ENCODE measurements at places on chromosomes 6 and 20.
A peak's percentile ranks its signal among the peaks of the same experiment; 100 is the strongest.

GRCh38 chr6:25975923-25976560, 13.4 kb downstream of the TRIM38 start:
- no peak for DNase-seq

- no peak for DNase-seq
Observed at GRCh38 chr6:80158478-80158989, 52.1 kb downstream of the BCKDHB start.

DNA sequence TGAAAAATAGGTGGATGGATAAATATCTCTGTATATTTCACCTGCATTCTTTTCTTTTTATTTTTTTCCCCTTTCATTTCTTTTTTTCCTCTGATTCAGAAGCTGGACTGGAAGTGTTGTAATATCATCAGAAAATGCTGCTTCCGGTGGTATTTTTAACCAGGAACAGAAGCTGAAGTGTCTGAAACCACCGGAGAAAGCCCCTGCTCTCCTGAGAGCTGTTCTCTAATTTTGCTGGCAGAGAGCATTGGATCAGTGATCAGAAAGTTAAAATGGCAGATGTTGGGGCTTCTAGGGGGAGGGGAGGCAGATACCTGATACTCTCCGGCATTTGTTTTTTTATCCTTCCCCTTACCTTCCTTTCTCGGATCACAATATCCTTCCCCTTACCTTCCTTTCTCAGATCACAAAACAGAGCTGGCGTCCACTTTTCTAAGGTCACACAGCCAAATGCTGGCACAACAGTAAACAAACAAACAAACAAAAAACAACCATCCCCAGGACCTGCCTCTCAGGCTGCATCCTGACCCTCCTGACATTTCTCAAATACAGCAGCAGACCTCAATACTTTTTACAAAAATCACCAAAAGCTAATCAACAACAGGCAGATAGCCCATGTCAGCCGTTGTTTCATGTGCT, 143.2 kb upstream of the ZNF217 start:
- DNase-seq = no peak

DNA sequence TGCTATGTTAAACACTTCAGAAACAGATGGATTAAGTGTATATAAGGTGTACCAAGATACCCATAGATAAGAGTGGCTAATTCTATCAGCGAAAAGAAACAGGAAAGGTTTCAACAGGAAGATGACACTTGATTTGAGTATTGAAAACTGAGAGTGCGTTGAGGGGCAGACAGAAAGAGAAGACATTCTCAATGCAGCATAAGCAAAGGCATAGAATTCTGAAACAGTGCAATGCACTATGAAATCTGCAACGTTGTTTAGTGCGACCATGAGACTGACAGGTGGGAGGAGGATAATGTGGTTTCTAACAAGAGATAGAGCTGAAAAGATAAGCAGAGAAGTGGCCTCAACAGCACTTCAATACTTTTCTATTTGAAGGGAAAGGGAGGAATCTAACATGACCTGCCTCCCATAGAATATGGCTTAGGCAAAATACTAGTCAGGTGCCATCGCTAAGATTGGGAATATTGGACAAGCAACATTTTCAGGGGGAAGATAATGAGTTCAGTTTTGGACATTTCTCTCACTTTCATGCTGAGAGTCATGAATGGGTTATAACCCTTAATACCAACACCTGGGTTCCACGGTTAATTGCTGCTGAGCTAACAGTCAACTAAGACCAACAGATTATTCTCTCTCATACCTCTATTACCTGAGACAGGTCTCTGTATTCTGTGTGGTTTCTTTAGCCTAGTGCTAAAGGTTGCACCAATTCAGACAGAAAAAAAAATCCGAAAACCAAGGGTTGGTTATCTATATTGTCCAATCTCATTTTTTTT, 312.9 kb upstream of the ARID1B start:
- DNase-seq = no peak

DNA sequence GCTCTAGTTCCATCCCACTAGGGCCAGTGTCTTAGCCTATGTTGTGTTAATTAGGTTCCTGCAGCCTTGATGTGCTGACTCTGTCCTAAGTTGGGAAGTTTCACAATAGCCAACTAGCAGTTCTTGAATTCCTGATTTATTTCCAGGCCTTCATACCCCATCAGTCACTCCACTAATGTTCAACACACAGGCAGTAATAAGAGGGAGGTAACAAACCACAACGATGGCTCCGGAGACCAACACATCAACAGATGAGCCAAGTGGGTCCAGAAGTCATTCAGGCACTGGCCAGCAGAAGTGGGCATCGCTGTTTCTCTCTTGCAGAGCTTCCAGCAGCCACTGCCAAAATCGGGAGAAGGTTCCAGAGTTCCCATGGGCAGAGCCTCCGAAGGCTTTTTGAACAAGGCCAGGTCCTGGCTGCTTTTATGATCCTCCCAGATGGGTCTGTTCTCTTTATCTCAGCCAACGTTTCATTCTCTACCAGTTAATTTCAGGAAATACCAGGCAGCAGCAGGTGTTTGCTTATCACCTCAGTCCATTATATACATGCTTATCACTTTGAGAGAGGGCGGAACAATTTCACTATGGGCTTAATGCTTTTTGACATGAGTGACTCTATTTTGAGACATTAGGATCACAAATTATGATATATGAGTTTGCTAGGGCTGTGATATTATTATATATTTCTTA, 48.5 kb upstream of the NOP56 start:
- no peak for DNase-seq

- DNase-seq = peak; percentile 72
Observed at GRCh38 chr20:59149678-59150504, 13.7 kb upstream of the ZNF831 start.

- DNase-seq = no peak
Observed at GRCh38 chr6:2938004-2938631, 33.2 kb downstream of the SERPINB6 start.

DNA sequence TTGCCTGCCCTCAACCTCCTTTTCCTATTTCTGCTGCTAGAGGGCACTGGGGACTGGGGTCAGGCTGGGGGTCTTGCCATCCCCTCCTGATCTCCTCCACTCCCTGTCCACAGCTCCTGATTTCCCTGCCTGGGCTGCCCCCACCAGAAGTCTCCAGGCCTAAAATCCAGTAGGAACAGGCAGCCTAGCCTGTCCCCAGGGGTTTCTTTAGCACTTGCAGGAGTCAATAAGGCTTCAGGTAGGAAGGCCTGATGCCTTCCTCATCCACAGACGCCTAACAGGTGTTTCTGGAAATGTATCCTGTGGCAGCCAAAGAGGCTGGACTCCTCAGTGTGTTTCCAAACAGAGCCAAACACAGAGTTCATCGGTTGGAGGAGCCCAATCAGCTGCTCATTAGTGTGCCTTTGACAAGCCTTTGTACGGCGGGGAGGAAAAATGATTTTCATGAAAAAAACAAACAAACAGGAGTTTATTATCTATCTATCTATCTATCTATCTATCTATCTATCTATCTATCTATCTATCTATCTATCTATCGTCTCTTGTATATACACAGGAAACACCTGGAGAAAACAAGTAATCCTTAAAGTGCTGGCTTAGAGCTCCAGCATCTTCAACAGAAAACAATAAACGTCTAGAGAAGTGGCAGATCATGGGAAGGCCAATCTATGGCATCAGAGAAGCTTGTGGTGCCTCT, 3.7 kb upstream of the RAET1E start:
- no peak for DNase-seq

DNA sequence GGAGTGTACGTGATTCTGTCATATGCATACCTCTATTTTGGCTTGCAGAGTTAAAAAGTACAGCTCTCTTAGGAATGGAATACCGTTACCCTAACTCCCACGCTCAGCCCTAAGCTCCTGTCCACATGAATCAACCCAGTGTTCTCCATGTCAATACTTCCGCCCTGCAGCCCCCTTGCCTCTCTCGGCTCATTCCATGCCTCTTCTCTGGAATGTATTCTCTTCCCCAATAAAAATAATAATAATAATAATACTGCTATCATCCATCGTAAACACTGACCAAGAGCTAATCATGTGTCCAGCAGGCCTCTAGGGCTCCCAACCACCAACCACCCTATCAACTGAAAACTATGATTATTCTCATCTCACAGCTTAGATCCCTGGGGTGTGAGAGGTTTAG, 100.6 kb downstream of the PREX1 start:
- DNase-seq = no peak

DNA sequence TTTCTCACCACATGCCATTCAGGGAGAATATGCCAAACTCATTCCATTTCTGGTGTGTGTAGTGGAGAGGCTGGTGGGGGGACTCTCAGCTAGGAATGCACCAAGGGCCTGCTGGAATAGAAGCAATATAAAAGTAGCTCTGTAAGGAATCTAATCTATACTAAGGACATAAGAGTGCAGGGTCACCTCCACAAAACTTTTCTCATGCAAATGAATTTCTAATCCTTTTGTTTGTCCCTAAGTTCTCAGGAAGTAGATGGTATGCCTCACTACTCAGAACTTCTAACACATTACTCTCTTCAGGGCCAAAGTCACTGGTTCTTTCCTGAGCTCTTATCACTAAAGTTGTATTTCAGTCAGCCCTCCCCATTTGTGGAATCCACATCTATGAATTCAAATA, 427.2 kb downstream of the C6orf118 start:
- no peak for DNase-seq

Data from effector memory CD4-positive, alpha-beta T cell (primary cell).